ENCODE measurements at places on chromosomes 5 and 9.

DNA sequence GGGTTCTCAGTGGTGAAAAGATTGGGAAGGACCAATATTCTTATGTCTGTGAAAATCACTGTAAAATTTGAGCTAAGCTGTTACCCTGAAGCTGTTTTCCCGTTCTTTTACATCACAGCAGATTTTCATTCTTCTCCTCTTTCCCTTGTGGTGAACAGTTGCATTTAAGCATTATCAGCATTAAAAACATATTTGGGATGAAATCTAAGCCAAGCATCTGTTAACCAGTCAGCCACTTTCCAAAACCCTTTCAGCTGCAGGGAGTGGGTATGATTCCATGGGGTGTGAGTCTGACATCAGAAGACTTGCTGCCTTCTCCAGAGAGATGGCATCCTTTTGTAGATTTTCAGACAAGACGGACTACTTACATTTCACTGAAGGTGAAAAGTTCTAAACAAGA, 97.2 kb downstream of the TRIO start:
- DNase-seq = no peak

DNA sequence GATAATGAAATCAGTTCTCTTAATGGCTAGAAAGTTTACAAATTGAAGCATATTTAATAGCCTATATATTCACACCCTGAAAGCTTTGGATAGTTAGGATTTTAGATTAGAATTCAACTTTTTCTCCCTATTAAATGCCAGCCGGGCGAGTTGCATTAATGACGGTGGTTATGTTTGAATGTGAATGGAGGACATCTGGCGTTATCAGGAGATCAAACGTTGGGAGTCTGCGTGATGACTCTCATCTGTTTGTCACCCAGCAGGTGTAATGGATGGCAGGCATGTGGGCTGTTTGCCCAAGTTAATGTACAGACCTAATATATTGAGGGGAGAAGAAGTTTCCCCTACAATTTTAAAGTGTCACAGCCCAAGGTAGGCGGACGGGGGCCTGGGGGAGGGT, 1227.7 kb upstream of the WWC1 start:
- no peak for DNase-seq

DNA sequence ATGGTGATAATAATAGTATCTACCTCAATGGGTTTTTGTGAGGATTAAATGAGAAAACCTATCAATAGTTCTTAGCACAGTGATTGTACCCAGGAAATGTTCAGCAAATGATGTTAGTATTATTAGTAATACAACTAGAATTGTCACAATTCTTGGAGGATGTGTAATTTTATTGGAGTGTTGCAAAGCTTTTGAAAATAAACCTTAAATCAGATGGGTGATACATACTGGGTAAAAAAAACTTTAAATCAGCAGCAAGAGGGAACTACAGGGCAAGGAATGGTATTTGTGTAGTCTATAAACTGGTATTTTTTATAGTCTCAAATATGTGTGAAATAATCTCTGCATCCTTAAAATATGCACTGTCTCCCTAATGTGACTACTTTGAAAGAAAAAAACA, 371.6 kb downstream of the PIK3R1 start:
- no peak for DNase-seq

GRCh38 chr5:123180178-123180577, 91.1 kb downstream of the PRDM6 start:
- DNase-seq = no peak

GRCh38 chr9:110329639-110330230, 7.9 kb downstream of the TXNDC8 start:
- no peak for DNase-seq

DNA sequence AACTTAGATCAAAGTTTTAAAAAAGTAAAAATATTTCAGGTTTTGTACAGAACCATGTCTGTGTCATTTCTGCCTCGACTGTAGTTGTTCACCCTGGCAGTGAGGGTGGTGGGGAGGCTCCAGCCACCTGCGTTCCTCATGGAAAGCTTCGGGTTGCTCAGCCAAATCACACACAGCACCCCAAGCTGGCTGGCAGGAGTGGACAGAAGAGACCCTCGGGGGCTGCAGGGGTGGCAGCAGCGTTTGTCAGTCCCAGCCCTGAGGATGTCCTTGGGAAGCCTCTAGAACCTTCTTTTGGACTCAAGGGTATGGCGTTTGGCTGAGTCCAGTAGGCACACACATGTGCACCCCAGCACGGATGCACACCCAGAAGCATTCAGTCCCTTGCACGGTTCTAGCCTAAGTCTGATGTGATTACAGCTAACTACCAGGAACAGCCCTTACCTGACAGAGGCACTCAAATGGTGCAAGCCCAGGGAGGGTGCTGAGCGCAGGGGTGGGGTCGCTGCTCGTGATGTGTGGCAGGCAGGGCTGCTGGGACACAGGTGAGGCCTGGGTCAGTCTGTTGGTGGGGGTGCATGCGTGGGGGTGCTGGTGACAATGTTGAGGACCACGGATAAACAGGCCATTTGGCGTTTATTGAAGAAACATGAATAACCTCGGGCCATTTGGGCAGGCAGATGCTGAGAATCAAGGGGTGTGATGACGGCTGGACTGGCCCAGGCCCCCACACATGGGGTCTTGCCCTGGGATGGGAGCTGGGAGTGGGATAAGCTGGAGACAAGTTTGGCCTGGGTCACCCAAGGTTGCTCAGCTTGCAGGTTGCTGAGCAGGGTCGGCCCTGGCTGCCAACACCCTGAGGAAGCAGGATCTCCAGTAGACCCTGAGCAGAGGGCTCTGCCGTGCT, 103.4 kb downstream of the PHF2 start:
- no peak for DNase-seq

GRCh38 chr5:106312360-106312759, 1358.4 kb downstream of the EFNA5 start:
- DNase-seq = no peak

GRCh38 chr5:40623480-40624420, 56.0 kb upstream of the PTGER4 start:
- DNase-seq = no peak

DNA sequence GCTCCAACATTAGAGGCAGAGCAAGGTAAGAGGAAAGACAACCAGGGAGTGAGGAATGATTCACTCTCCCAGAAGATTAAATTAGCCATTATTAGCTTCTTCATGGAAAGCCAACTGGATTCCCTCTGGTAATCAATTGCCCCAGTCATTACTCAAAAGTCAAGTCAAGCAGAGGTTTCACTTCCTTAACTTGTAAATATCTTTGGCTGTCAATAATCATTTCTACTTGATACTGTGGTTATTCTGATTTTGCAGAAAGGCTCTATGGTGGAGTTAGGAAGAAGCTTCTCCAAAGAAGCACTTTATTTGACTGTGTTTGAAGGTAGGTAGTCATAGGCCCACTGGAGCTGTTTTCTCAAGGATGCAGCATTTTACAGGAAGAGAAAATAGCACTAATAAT, 78.0 kb downstream of the JAKMIP2 start:
- no peak for DNase-seq

DNA sequence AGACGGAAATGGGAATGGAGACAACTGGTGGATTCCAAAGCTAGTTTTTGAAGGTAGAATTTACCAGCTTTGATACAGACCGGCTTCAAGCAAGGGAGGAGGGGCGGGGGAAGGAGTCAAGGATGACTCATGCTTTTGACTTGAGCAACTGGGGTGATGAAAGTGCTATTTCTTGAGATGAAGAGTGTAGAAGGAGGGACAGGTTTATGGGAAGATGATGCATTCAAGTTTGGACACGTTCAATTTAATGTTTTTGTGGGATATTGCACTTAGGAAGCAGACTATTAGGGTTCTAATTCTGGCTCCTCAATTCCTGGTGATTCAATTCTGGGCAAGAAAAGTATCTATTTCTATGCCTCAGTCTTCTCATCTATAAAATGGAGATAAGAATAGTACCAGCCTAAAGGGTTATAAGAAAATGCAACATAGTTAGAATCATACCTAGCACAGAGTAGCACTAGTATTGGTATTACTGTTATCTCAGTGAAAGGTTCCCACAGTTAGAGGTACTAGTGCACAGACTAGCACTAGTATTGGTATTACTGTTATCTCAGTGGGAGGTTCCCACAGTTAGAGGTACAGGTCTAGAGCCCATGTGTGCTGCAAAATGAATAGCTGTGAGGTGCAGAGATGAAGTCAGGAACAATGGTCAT, 4.6 kb downstream of the NIPAL4 start:
- DNase-seq = no peak

GRCh38 chr5:4197151-4197550, 601.5 kb downstream of the IRX1 start:
- DNase-seq = no peak

GRCh38 chr9:36194326-36195000, 3.7 kb downstream of the CLTA start:
- DNase-seq = no peak

DNA sequence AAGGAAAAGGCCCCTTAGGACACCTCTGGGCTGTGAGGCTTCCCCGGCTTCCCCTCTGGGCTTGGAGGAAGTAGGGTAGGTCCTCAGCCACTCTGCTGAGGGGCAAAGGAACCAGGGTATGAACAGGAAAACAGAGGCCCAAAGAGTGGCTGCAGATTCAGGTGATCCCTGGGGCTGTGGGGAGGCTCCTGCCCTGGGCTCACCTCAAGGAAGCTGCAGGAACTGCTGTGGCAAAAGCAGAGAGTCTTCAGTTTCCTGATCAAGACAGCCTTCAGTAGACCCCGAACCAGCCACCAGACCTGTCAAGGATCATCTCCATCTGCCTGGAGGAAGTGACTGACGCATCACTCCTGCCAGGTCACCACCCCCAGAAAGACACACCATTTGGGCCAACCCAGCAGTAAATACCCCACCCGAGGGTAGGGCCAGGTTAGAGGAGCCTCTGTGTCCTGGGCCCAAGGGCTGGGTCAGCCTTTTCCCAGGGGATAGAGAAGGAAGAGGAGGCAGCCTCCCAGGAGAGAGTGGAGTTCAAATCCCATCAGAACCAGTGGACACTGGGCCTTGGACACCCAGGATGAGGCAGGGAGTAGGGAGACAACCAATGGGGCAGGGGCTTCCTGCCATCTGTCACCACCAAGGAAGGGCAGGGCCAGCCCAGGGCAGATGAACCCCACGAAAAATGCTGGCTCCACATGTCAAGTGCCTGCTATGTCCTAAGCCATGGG, 5.8 kb upstream of the ST6GALNAC6 start:
- DNase-seq = no peak

DNA sequence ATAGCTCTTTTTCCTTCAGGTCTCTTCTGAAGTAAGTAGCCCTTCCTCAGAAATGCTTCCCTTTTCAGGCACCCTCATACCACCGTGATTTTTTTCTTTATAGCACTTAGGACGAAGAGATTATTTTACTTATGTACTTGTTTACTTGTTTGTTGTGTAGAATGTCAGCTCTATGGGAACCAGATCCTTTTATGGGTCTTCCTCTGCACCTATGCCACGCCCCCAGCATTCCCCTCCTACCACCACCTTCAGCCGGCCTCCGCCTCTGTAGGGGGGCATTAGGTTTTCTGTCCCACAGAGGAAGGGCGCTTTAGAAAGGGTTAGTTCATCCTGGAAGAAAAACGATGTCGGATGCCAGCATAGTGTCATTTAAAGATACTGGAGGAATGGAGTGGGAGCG, 1.8 kb downstream of the CDKN2B-AS1 start:
- DNase-seq = no peak

- no peak for DNase-seq
These were observed 470.3 kb upstream of the WWC1 start for GRCh38 chr5:167821151-167821550.

DNA sequence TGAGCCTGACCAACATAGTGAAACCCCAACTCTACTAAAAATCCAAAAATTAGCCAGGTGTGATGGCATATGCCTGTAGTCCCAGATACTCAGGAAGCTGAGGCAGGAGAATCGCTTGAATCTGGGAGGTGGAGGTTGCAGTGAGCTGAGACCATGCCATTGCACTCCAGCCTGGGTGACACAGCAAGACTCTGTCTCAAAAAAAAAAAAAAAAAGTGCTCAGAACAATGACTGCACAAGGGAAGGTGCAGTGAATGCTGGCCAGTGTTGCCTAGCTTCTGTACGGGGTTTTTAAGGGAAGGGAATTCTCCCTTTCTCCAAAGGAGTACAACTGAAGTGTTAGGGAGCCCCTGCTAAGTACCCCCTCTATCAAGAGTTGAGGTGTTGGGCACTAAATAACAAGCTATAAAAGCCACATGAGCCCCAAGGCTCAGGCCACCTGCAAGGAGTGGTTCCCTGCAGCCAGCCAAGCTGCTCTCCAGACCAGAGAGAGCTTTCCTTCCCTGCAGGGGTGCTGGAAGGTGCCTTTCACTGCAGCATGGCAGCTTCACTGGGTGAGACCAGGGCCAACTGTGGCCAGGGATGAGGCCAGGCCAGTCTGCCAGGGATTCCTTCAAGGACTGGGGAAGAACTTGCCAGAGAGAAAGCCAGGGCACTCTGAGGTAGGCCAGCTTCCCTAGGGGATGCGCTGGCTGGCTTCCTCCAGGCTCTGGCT, 14.8 kb downstream of the GADD45G start:
- DNase-seq = no peak

GRCh38 chr9:137721899-137722298, 103.1 kb downstream of the EHMT1 start:
- no peak for DNase-seq

- no peak for DNase-seq
These were observed 13.4 kb downstream of the SLC44A1 start for GRCh38 chr9:105257809-105258208.

- DNase-seq = no peak
These were observed 125.1 kb downstream of the SUSD1 start for GRCh38 chr9:112049811-112050516.

- no peak for DNase-seq
These were observed 480.8 kb upstream of the TNC start for GRCh38 chr9:115598751-115599150.

GRCh38 chr5:59042201-59043055, 459.6 kb downstream of the RAB3C start:
- DNase-seq = no peak

DNA sequence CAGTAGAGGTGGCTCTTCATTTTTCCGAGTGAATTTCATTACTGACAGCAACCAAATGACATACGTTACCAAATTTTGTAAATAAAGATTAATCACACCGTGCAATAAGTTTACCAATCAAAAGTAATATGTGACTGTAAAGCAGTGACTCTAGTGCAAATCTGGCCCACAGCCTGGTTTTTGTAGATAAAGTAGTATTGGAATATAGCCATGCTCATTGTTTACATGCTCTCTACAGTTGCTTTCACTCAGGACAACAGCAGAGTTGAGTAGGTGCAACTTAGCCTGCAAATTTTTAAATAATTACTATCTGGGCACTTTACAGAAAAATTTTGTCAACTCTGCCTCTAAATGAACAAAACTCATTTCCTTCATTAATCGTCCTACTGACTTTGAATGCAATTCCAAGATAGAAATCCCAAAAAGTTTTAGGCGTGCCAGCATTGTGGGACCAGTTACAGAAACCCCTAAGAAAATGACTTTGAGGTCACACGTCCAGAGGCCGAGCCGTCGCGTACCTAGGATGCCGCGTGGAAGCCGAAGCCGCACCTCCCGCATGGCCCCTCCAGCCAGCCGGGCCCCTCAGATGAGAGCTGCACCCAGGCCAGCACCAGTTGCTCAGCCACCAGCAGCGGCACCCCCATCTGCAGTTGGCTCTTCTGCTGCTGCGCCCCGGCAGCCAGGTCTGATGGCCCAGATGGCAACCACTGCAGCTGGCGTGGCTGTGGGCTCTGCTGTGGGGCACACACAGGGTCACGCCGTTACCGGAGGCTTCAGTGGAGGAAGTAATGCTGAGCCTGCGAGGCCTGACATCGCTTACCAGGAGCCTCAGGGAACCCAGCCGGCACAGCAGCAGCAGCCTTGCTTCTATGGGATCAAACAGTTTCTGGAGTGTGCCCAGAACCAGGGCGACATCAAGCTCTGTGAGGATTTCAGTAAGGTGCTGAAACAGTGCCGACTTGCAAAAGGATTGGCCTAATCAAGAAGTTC, 180.7 kb upstream of the TLE4 start:
- no peak for DNase-seq

Measured in HS-27A (cell line).